Spinal cord (tissue), 10 donors: ENCODE measurements at places on chromosomes 16 and 17. TPM values are rescaled to one million over a fixed set of nuclear protein-coding genes. Genes with fewer than 3 reads are reported as not detected.

Gene CD300A
- 8.4 TPM for total RNA-seq

Gene EVPL
- total RNA-seq: 0.20 TPM

Gene CCL4
- 10.2 TPM for total RNA-seq

Gene SPATA32
- total RNA-seq: not detected

Gene ZACN
- not detected for total RNA-seq

Gene SLC43A2
- total RNA-seq: 19.6 TPM

Gene ARHGDIA
- 46.6 TPM for total RNA-seq

Gene TEKT1
- total RNA-seq: 2.9 TPM

Gene FBXO39
- 0.33 TPM for total RNA-seq

Gene RHBDF1
- 31.1 TPM for total RNA-seq

Gene MPP2
- 24.1 TPM for total RNA-seq

Gene ABCC11
- total RNA-seq: 0.22 TPM

Gene PRR35
- total RNA-seq: 0.06 TPM

Gene SRCIN1
- 16.0 TPM for total RNA-seq

Gene CIITA
- total RNA-seq: 4.2 TPM

Gene KCNJ18
- not detected for total RNA-seq

Gene MVP
- 35.8 TPM for total RNA-seq

Gene BRIP1
- total RNA-seq: 7.9 TPM

Gene SMIM36
- not detected for total RNA-seq

Gene ADGRG3
- 3.6 TPM for total RNA-seq

Gene TSPAN10
- 1.3 TPM for total RNA-seq

Gene EPN2
- 55.6 TPM for total RNA-seq

Gene ATPAF2
- 25.8 TPM for total RNA-seq

Gene VKORC1
- 60.0 TPM for total RNA-seq

Gene BCAR1
- total RNA-seq: 36.3 TPM

Gene SEPTIN12
- 0.28 TPM for total RNA-seq

Gene HSD17B2
- total RNA-seq: 1.3 TPM

Gene C17orf67
- total RNA-seq: 2.6 TPM

Gene PSMD7
- total RNA-seq: 76.0 TPM

Gene CMTM1
- total RNA-seq: 8.9 TPM

Gene SLC35G3
- total RNA-seq: not detected

Gene ZDHHC7
- total RNA-seq: 30.3 TPM

Gene HOXB1
- 0.20 TPM for total RNA-seq

Gene HBA1
- total RNA-seq: 718 TPM

Gene TNP2
- total RNA-seq: not detected

Gene KRT17
- total RNA-seq: 0.69 TPM

Gene B4GALNT2
- not detected for total RNA-seq

Gene CHTF18
- total RNA-seq: 20.1 TPM

Gene CES5A
- total RNA-seq: 0.30 TPM

Gene MYH1
- total RNA-seq: not detected

Gene CENPT
- total RNA-seq: 22.1 TPM

Gene MAPT
- 48.2 TPM for total RNA-seq

Gene SPATA22
- 1.2 TPM for total RNA-seq

Gene KRTAP4-9
- not detected for total RNA-seq

Gene ST6GALNAC1
- 1.2 TPM for total RNA-seq

Gene PTGES3L
- total RNA-seq: 1.8 TPM

Gene FNDC8
- total RNA-seq: not detected
